Hematopoietic multipotent progenitor cell treated with erythropoietin and hydrocortisone succinate and interleukin-3 and kit ligand, for 8 days (in vitro differentiated cells): ENCODE measurements at places on chromosomes 7 and 10.
A peak's percentile ranks its signal among the peaks of the same experiment; 100 is the strongest.

GRCh38 chr7:38232502-38233366 is 40.7 kb downstream of the TARP start:
- peak; percentile 55 for DNase-seq

- peak; percentile 59 for DNase-seq
Observed at GRCh38 chr7:128791121-128791971, at the start of gene CCDC136. CCDC136 (plus strand) TSS chr7:128791968; CDS start chr7:128792412, 444 bp downstream.

DNA sequence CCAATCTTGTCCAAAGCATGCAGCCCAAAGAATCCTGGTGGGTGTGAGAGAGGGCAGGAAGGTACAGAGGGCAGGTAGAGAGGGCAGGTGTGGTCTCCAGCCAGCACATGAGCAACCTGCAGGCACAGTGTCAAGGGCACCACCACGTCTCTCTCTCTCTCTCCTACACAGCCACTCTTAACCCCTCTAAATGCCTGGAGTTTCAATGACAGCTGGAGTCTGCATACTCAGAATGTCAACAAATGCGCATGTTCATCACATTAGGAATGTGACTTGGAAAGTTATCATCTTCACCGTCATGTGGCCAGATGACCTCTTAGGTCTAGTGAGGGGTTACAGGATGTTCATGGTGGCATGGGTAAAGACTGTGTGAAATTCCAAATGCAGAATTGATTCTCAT is 456.8 kb downstream of the SORCS1 start:
- DNase-seq, result no peak

DNA sequence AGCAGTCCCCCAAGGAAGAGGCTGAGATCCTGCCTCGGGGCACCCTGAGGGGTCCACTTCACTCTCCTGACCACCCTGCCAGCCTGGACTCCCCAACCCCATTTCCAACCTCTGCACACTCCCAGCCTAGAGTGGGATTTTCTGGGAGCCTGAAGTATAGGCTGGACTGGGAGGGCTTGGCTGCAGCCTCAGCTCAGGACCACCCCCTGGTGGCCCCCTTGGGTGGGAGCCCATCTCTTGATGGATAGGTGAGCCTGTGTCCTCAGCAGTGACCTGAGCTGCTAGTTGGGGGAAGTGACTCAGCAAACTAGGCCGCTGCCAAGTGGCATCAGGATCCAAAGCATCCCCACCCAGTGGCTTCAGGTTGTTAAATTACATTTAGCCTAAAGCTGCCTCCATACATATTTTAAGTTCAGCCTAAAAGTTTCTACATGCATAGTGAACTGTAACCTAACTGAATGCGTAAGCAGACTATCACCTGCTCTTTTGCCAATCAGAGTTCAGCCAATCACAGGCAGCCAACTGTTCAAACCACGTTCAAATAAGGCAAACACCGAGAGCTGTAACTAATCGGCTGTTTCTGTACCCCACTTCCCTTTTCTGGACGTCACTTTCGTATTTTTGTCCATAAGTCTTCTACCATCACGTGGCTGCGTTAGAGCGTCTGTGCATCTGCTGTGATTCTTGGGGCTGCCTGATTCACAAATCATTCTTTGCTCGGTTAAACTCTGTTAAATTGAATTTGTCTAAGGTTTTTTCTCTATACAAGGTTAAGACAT is 144.0 kb downstream of the PLPP4 start:
- DNase-seq, result peak; percentile 9

- DNase-seq, result no peak
Observed at GRCh38 chr10:20108021-20108420, 291.8 kb downstream of the PLXDC2 start.

GRCh38 chr10:95394161-95394880 is 103.5 kb upstream of the PDLIM1 start:
- DNase-seq, result peak; percentile 6

- no peak for DNase-seq
Observed at GRCh38 chr7:139687980-139688632, 89.7 kb downstream of the HIPK2 start.

DNA sequence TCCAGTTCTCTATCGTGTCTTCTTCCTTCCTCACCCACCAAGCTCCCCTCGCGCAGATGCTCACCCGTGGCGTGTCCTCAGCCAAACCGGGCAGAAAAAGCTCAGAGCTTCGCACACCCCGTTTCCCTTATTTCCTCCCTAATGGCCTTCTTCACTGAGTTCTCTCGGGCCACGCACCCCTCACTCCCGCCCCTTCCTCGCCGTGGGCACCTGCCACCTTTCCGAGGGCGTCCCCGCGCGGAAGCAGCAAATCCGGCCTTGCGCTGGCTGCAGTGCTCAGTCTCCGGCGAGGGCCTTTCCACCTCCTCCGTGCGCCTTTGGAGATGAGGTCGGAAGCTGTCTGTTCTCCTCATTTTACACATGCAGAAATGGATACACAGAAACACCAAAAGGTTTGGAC is 12.4 kb upstream of the CALML3 start:
- DNase-seq, result no peak

DNA sequence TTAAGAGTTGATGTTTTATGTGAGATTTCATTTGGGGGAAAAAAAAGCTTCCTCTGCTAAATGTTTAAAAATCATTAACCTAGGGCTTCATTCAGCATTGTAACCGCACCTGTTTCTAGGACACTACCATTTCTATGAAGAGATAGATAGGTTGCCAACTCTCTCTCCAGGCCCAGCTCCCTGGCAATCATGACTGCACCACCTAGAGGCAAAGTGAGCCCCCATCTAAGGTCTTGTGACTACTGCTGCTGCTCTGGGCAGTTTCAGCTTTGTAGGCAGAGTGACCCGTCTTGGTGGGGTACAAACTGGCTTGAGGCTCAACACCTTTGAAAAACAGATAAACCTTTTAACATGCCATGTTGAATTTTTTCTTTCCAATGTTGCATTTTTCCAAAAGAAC is 27.3 kb upstream of the MRC1 start:
- DNase-seq, result peak; percentile 22

GRCh38 chr10:50809596-50809995 is 69.9 kb downstream of the ASAH2B start:
- no peak for DNase-seq

GRCh38 chr10:22133749-22134624 is 83.8 kb downstream of the EBLN1 start:
- DNase-seq, result peak; percentile 58

GRCh38 chr7:51471210-51471980 is 154.8 kb upstream of the COBL start:
- DNase-seq, result no peak

- peak; percentile 76 for DNase-seq
Observed at GRCh38 chr10:47311193-47311931, 10.9 kb upstream of the GDF2 start.

- DNase-seq, result peak; percentile 82
Observed at GRCh38 chr7:37198906-37199485, 249.7 kb downstream of the ELMO1 start.

DNA sequence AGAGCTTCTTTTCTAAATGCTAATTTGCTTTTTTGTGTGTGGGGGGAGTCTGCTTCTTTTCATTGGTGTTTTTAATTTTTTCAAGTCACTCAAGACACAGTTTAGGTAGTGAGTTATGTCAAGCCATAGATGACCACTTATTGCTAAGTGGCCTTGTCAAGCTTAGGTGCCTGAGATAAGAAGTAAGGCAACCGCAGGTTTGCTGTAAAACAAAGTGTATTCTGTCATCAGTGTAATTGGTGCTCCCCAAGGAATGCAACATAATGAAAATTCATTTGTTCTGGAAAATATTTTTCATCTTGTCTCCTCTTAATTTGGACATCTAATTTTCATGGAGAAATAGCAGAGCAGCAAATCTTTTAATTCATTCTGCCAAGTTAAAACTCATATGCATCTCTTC is 249.6 kb downstream of the EXOC4 start:
- DNase-seq, result no peak

GRCh38 chr10:116554628-116555027 is 8.9 kb downstream of the PNLIP start:
- no peak for DNase-seq

- no peak for DNase-seq
Observed at GRCh38 chr7:130359276-130359857, 14.8 kb downstream of the CPA5 start.

DNA sequence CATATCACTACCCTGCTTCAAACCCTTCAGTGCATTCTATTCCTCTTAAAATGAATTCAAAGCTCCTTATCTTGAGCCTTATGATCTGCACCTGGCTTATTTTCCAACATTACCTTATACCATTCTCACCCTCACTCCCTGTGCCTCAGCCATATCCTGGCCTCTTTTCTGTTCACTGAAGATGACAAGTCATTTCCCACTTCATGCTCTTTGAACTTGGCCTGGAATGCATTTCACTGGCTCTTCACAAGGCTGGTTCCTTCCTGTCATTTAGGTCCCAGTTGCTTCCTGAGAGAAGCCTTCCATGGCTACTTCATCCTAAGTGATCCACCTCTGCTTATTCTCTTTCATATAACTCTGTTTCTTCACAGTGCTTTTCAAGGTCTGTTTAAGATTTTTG is 3.2 kb upstream of the LIPF start:
- no peak for DNase-seq

DNA sequence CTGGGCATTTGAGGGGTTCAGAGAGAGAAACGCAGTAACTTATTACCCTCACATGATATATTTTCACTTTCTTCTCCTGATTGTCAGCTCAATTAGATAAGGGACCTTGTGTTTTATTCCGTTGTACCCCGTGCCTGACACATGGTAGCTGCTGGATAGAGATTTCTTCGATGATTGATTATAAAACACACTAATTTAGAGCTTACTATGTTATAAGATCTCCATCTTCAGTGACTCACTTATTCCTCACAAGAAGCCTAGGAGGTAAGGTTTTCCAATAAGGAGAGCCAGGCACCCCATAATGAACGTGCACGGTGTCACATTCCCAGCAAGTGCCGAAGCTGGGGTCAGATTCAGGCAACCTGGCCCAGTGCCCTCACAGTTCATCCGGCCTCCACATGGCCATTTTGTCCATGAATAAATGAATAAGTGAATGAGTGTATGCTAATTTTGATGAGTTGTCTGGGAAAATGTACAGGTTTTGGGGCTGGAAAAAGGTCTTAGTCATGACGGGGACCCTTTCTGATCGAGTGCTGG is 138.1 kb upstream of the CDCA7L start:
- peak; percentile 9 for DNase-seq

DNA sequence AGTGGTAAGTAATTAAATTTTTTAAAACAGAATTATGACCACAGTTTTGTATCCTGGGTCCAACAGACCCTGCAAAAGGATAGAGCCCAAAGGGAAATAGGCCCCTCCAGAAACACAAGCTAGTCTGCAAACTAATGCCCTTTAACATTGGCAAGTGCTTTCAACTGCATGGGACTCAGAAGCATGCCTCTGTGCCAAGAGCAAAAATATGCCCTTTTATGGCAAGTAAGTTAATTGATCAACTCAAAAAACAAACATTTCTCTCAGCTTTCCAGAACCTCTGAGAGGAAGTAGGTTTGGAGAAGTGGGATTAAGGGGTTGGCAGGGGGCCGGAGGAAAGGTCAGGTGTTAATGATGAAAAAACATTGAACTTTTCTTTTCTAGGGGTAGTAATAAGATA is 186.6 kb upstream of the PRSS1 start:
- no peak for DNase-seq

DNA sequence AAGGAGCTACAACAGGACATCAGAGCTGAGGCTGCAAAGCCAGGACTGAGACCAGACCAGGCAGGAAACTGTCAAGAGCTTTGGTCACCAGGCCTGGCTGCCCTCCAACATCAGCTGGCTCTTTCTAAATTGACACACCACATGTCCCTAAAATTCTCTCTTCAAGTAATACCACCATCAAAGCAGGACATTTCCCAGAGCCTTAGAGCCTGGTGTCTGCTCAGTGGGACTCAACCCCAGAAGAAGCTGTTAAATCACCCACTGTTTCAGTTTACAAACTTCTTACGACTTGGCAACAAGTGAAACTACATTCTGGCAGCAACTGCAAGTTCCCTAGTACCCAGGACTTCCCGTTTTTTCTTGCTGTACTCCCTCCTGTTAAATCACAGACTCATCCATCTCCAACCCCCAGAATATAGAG is 3.8 kb upstream of the IL6 start:
- DNase-seq, result no peak

DNA sequence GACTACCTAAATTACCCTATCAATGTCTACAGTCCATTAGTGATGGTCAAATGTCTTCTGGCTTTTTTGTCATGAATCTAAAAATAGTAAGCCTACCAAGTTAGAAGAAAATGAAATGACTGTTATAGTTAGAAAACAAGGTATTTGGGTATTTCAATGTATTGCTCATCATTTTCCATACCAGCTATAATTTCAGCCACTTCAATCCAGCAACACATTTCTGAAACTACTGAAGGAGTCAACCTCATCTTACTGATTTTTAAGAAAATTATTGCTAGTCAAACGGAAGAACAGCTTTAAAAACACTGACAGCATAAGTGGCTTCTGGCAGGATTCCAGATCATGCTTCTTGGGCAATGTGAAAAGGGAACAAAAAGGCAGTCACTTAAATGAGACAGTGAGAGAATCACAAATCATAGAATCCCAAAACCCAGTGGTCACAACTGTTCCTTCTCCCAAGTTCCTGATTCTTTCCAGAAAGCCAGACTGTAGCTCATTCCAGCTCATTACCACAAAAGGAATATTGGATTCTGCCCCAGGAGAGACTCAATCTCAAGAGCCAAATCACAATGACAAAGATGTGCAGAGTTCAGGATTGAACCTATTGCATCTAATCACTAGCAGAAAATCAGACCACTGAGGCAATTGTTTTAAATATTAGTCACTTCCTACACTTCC is 61.2 kb upstream of the LRRN3 start:
- DNase-seq, result no peak

GRCh38 chr7:155647302-155647701 is 2.8 kb downstream of the RBM33 start:
- no peak for DNase-seq

DNA sequence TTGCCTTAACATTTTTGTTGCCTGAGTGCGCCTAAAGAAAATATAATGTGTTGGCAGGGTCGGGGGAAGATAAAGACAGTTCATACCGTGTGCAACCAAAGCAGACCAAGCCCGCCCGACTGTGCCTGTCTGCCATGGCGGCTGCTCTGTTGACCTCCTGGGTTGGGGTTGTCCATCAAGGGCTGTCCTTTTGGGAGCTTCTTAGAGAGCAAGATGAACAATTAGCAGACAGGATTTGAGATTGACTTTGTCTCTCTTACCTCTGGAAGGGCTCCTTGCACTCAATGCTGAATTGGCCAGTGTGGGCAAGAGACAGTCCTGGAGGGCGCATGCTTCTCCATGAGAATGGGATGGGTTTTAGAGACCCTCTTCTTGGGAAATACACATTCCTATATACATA is 319.6 kb downstream of the GLRX3 start:
- no peak for DNase-seq

- DNase-seq, result peak; percentile 73
Observed at GRCh38 chr7:50092579-50093491, at the start of gene ZPBP. ZPBP (minus strand) TSS chr7:50093246; CDS start chr7:50093194, 52 bp downstream.

DNA sequence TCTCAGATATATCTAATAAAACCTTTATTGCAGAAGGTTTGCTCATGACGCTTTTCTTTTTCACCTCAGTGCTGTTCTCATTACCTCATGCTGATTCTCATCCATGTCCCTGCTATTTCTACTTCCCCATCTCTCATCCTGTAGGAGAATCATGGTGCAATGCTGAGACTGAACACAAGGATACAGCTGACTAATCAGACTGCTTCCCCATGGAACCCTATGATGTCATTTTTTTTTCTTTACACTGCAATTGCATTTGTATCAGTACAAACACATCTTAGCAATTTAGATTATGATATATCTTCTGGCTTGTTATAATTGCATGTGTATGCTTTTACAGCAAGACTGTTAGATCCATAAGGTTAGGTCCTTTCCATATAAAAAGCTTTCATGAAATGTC is 93.7 kb downstream of the SEMA3A start:
- DNase-seq, result no peak

- DNase-seq, result no peak
Observed at GRCh38 chr10:53079283-53079682, 306.7 kb upstream of the MBL2 start.
